ENCODE measurements at places on chromosomes 3 and 15.

GRCh38 chr3:22319446-22319845 lies 568.4 kb upstream of the ZNF385D start:
- no peak for DNase-seq

DNA sequence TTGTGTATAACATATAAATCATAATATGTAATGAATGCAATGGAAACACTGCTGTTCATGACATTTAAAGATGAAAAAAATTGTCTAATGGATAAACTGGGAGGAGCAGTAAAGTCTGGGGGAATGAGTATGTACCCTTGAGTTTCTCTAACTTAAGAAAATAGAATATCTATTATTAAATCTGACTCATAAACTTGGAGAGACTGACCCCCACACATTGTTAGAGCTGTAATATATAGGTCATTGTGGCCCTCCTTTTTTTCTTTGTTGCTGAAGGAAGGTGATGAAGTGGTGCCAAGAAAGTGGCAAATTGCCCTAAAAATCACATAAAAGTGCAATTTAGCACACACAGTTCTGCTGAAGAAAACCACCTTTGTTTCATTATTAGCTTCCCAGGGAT lies 389.8 kb upstream of the RARB start:
- no peak for DNase-seq

DNA sequence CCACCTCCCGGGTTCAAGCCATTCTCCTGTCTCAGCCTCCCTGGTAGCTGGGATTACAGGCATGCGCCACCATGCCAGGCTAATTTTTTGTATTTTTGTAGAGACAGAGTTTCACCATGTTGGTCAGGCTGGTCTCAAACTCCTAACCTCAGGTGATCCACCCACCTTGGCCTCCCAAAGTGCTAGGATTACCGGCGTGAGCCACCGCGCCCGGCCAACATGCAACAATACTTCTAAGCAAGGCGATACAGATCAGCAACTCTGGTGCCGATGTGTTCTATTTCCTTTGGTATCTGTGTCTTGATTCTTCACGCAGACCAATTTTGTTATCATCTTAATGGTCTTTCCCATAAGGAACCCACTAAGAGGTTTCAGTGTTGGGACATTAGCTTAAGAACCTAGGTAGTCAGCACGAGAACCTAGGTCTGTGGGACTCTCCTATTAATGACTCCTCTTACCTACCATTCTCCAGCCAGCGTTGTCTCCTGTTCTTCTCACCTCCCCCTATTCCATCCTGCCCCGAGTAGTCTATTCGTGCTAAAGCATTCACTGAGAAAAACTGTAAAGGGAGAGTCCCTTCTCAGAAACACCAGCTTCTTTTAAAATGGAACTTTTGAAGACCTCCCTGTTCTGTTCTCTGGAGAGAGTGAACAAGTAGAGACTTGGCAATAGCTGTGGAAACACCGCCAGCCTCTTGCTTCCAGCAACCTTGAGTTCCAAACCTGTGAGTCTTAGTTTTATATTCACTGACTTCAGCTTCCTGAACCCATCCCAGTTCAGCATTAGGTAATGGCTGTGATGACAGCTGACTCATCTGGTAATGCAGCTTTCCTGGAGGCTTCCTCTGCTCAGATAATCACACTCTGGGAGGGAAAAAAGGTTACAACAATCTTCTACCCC lies 61.2 kb downstream of the TSC22D2 start:
- no peak for DNase-seq

GRCh38 chr3:194766845-194767244 lies 81.2 kb downstream of the FAM43A start:
- DNase-seq = no peak

DNA sequence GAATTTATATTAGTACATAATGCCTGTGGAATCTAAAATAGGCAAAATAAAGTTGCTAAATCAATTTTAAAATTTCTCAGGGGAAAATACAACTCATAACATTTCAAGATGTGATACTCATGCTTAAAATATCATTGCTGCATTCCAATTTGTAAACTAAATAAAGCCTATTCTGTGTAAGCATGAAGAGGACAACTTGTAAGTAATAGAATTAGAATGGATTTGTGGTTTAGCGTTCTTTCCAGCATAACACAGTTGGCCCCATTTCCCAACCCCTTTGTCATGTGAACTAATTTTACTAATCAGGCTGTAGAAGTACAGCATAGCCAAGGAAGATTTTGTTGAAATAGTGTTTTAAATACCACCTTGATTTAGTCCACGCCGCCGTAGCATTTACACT lies 437.2 kb downstream of the SI start:
- DNase-seq = no peak

DNA sequence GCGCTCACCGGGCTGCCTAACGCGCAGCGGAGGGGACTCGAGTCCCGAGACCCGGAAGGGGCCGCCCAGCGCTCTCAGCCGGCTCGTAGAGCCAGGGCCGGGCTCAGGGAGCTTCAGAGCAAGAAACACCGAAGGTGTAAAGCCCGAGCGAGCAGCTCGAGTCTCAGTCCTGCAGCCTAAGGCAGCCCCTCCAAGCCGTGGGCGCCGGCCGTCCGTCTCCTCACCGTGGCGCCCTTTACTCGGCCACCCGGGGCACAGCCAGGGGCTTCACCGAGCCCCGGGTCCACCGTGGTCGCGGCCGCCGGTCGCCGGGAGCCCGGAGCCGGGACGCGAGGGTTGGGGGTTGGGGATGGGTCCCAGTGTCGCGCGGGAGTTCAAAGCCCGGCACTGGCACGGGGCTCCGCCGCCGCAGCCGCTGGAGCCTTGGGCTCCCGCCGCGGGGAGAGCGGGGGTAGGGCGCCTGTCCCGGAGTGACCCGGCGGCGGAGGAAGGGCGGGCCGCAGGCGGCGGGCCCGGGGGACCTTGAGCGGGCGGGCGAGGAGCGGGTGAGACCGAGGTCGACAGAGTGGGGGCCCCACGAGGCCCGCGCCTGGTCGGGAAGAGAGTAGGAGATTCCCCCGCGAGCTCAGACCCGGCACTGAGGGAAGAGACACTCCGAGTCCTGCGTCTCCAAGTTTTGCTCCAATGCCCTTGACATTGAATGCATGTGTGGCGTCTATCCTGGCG lies 26.9 kb upstream of the THRB start:
- DNase-seq = no peak

DNA sequence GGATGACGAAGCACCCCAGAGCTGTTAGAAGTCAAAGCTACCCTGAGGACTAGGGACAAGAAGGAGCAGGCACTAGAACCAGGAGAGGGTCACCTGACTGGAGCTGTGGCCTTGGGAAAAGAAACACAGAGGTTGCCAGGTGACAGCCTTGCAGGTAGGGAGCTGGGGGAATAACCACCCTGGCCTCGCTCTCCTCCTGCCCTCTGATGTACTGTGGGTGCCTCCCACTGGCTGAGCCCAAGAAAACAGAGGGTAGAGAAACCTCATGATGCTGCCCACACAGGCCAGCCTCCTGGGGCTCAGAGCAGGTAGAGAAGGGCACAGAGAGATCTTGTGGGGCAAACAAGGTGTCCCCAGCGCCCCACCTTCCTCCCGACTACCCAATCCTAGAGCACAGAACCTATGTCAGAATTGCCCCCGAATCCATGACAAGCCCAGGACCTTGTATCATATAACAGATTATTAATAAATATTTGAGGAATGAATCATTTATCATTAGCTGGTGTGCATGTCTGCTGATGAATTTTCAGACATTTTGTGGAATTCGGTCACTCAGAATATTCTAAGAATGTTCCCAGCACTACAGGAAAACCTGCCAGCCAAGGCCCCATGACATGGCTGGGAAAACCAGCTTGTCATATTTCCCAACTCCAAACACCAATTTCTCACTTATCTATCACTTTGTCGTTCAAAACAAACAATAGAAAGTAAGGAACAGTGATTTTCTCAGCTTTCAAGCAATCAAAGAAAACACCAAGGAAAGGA lies 59.8 kb upstream of the MEX3B start:
- DNase-seq = no peak

Data from effector memory CD8-positive, alpha-beta T cell (primary cell).